ENCODE measurements at places on chromosomes 11 and 22. TPM values are rescaled to one million over a fixed set of nuclear protein-coding genes. Genes with fewer than 3 reads are reported as not detected.

DNA sequence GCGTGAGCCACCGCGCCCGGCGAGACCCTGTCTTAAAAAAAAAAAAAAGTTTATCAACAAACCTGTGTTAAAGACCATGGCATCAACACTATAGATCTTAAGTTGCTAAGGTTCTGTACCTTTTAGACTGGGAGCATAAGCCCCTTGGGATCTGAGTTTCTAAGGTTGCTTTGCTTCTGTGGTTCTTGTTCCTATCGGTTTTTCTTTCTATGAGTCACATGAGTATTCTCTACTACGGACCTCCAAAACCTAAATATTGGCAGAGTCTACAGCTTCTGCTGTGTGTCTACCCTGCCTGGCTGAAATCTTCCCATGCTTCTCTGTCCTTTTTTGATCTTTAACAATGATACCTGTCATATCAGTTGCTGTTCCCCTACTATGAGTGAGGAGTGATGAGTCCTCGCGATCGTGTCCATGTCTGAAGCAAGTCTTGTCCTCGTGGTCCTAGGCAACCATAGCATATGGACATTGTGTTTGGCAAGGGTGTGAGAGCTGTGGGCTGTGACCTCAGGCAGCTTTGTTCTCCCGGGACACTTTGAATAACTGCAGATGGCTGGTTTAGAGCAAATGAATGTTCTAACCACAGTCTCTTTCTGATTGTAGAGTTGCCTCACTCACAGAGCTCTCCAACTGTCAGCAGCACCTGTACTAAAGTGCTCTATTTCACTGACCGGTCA lies 9.0 kb upstream of the DLAT start:
- H3K4me3 ChIP-seq, result no peak overlapping the region
- H3K4me1 ChIP-seq, result peaks cover 5% of the 10 kb centered on the region
- no peak overlapping the region for H3K27ac ChIP-seq

OR4A16 gene
- polyA plus RNA-seq, result 0.04 TPM

EHF gene
- 14.7 TPM for polyA plus RNA-seq

ELF5 gene
- polyA plus RNA-seq, result not detected

DNA sequence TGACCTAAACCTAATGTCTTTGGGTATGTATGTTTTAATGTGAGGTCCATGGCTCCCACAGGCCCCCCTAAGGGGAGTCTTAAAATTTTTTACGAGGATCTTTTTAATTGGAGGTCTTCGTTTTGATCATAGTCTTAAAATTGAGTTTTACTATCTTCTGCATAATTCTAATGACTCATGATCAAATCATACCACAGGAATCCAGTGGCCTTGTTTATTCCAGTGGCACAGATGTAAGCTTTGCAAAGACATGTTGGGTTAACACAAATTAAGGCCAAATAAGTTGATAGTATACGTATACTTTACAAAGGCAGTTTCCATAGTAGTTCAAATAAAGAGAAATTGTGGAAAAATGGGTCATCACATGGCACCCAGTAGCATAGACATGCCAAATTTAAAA lies 33.9 kb upstream of the FJX1 start:
- no peak overlapping the region for H3K4me3 ChIP-seq
- H3K36me3 ChIP-seq, result no peaks in the 10 kb centered on the region
- no peaks in the 10 kb centered on the region for H3K4me1 ChIP-seq
- H3K27me3 ChIP-seq, result peaks cover 31% of the 10 kb centered on the region
- no peak overlapping the region for H3K27ac ChIP-seq

DNA sequence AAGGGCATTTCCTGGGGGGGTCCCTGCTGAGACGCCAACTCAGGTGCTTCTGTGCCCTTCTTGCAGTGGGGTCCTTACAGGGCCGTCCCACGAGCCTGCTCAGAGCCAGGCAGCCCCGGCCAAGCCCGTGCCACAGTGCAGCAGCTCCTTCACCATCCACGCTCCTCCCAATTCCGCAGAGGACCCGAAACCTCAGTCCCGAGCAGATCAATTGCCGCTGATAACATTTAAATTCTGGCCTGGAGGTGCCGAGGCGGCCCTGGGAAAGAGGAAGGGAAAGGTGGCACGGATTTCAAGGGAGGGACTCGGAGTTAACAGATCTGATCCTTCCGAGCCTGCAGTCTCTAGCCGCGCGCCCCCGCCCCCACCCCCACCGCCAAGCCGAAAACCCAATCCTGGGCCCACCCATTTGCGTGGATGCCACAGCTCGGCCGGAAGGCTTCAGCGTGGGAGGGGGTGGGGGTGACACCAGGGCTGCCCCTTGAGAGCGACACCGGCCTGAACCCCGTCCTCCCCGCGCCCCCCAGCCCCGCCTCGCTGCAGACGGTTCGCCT lies 32.3 kb upstream of the JAM3 start:
- H3K4me3 ChIP-seq, result peak overlapping the region; percentile 58
- H3K27me3 ChIP-seq, result peaks cover 18% of the 10 kb centered on the region
- H3K36me3 ChIP-seq, result no peaks in the 10 kb centered on the region
- peak; percentile 31 for DNase-seq
- peaks cover 30% of the 10 kb centered on the region for H3K4me1 ChIP-seq

SAA1 gene
- polyA plus RNA-seq, result not detected

SMC1B gene
- polyA plus RNA-seq, result 0.27 TPM

GRCh38 chr11:86438685-86439084 lies 64.0 kb downstream of the CCDC81 start:
- no peak overlapping the region for H3K4me3 ChIP-seq
- H3K27me3 ChIP-seq, result no peaks in the 10 kb centered on the region
- DNase-seq, result no peak
- no peak overlapping the region for H3K27ac ChIP-seq
- H3K4me1 ChIP-seq, result no peaks in the 10 kb centered on the region

- H3K36me3 ChIP-seq, result no peaks in the 10 kb centered on the region
- H3K27ac ChIP-seq, result no peak overlapping the region
- H3K27me3 ChIP-seq, result no peaks in the 10 kb centered on the region
Observed at GRCh38 chr11:126682590-126682989, 318.0 kb downstream of the KIRREL3 start.

BTBD18 gene
- polyA plus RNA-seq, result 0.09 TPM

DNA sequence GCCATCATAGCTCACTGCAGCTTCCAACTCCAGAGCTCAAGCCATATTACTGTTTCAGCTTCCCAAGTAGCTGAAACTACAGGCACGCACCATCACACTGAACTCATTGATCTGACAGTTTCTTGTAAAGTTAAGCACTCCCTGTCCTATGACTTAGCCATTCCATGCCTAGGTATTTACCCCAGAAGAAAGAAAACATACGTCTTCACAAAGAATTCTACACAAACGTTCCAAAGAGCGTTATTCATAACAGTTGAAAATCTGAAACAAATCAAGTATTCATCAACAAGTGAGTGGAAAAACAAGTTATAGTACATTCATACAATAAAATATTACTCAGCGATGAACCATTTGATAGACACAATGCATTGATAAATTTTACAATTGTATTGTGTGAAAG lies 7.8 kb upstream of the NLRP10 start:
- H3K36me3 ChIP-seq, result no peaks in the 10 kb centered on the region
- no peak for DNase-seq
- H3K4me1 ChIP-seq, result no peaks in the 10 kb centered on the region
- H3K4me3 ChIP-seq, result no peak overlapping the region
- no peak overlapping the region for H3K27ac ChIP-seq
- H3K27me3 ChIP-seq, result peaks cover 4% of the 10 kb centered on the region

- no peak within 1 kb of the TSS for H3K4me3 ChIP-seq
- H3K36me3 ChIP-seq, result no peaks in the 10 kb centered on the region
- H3K27me3 ChIP-seq, result no peaks in the 10 kb centered on the region
- peaks cover 13% of the 10 kb centered on the region for H3K4me1 ChIP-seq
- H3K27ac ChIP-seq, result no peak within 1 kb of the TSS
Observed at GRCh38 chr22:46619830-46620501, at the start of gene GRAMD4. Gene GRAMD4, plus strand, starts transcription at chr22:46620386. Its CDS starts 6,414 bp downstream, at chr22:46626800.

GTSE1 gene
- polyA plus RNA-seq, result 10.3 TPM

SF3B2 gene
- polyA plus RNA-seq, result 146 TPM

- no peaks in the 10 kb centered on the region for H3K36me3 ChIP-seq
- H3K4me1 ChIP-seq, result no peaks in the 10 kb centered on the region
- H3K27ac ChIP-seq, result no peak overlapping the region
- peaks cover 22% of the 10 kb centered on the region for H3K27me3 ChIP-seq
- H3K4me3 ChIP-seq, result no peak overlapping the region
- no peak for DNase-seq
Observed at GRCh38 chr11:120248551-120249278, 8.8 kb downstream of the POU2F3 start.

DNA sequence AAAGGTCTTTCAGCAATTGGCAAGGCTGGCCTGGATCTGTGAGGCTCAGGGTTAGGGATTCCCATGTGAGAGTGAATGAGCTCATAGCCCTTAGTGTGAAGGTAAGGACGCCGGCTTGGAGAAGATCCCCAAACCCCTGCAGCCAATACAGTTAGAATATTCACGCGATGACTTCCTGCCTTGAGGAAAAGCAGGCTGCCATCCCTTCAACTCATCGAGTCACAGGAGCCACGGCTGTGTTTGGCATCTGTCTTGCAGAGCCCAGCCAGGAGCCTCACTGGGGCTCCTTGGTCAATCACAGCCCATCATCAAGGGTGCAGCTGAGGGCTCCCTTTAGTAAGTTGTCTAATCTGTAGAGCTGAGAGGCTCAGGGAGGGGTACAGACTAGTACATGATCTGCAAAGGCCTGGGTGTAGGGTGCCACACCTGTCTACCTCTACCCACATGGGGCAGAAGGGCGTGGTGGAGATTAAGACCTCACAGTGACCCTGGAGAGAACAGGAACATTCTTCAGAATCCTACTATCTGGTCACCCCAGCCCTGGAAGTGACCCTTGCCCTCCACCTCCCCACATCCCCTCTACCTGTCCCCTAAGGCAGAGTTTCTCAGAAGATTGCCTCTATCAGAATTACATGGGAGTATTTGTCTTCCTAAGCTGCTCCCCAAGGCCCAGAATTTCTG lies 18.5 kb downstream of the IL10RA start:
- no peak overlapping the region for H3K4me3 ChIP-seq
- H3K36me3 ChIP-seq, result no peaks in the 10 kb centered on the region
- no peak for DNase-seq
- peaks cover 11% of the 10 kb centered on the region for H3K4me1 ChIP-seq

DNA sequence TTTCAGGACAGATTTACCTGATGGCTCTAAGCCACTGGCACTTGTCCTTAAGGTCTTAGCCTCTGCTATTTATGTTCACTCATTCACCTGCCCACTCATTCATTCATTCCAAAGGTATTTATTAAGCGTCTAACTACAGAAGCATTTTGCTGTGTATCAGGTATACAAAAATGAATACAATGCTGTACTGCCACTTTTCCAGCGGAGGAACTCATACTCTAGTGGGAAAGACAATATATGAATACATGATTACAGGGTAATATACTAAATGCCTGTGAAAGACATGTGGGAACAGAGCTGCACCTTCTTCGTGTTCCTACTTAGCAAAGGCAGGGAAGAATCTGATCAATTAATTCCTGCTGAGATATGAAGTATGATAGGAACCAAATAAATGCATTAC lies 43.7 kb downstream of the CLMP start:
- no peaks in the 10 kb centered on the region for H3K27me3 ChIP-seq
- H3K4me1 ChIP-seq, result no peaks in the 10 kb centered on the region
- H3K4me3 ChIP-seq, result no peak overlapping the region
- no peaks in the 10 kb centered on the region for H3K36me3 ChIP-seq

DNA sequence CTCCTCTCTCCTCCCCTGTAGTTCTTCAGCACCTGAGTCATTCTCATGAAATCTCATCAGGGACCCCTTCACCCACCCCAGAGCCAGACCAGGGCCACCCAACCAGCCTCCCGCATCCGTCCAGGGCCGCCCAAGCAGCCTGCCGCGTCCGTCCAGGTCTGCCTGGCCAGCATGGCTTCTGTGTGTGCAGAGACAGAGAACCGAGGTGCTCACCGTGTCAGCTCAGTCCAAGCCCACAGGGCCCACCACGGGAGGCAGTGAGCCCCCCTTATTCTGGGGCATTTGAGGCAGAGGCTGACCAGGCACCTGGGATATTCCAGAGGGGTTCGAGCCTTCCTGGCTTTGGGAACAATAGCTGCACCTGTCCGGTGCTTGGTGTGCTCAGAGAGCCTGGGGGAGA lies 1117.3 kb downstream of the BRD1 start:
- H3K27me3 ChIP-seq, result no peaks in the 10 kb centered on the region
- no peaks in the 10 kb centered on the region for H3K4me1 ChIP-seq
- H3K4me3 ChIP-seq, result no peak overlapping the region
- H3K27ac ChIP-seq, result no peak overlapping the region

DNA sequence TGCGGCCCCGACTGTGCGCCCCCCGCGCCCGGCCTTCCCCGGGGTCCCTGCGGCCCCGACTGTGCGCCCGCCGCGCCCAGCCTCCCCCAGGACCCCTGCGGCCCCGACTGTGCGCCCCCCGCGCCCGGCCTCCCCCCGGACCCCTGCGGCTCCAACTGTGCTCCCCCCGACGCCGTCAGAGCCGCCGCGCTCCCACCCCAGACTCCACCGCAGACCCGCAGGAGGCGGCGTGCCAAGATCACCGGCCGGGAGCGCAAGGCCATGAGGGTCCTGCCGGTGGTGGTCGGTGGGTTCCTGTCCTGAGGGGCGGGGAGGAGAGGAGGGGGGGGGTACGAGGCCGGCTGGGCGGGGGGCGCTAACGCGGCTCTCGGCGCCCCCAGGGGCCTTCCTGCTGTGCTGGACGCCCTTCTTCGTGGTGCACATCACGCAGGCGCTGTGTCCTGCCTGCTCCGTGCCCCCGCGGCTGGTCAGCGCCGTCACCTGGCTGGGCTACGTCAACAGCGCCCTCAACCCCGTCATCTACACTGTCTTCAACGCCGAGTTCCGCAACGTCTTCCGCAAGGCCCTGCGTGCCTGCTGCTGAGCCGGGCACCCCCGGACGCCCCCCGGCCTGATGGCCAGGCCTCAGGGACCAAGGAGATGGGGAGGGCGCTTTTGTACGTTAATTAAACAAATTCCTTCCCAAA lies 3.1 kb downstream of the DRD4 start:
- no peak overlapping the region for H3K4me3 ChIP-seq
- no peak overlapping the region for H3K27ac ChIP-seq
- peaks cover 47% of the 10 kb centered on the region for H3K27me3 ChIP-seq
- H3K4me1 ChIP-seq, result peaks cover 21% of the 10 kb centered on the region

Data from large intestine (tissue), 12 donors.